Adrenal gland (tissue), 19 donors: ENCODE measurements at places on chromosomes 2 and 18. TPM values are rescaled to one million over a fixed set of nuclear protein-coding genes. Genes with fewer than 3 reads are reported as not detected.
A peak's percentile ranks its signal among the peaks of the same experiment; 100 is the strongest.

DNA sequence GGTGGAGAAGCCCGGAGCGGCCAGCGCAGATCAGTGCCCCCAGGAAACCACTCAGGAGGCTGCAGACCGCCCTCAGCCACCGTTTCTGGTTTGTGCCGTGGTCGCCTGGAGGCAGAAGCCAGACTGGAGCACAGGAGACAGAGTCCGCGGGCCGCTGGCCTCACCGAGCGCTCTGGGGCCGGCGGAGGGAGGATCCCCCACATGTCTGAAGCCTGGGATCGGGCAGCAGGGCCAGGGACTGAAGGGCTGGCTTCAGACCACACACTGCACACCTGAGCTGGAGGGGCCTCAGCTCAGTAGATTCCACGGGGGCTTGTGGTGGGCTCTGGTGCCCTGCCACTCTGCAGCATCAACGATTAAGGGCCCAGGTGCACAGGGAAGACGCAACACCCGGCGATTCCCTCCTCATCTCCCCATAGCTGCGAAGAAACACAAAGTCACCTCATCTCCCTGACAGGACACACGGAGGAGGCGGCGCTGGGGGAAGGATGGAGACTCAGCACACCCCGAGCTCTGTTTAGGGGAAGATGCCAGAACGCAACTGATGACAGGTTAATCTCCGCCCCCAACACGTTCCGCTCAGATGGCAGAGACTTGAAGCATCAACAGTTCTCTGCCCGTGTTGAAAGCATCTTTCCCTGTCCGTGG, 408.1 kb downstream of the GALR1 start:
- H3K36me3 ChIP-seq = no peaks in the 10 kb centered on the region
- H3K4me1 ChIP-seq = no peaks in the 10 kb centered on the region
- no peaks in the 10 kb centered on the region for H3K27me3 ChIP-seq
- no peak overlapping the region for H3K27ac ChIP-seq
- DNase-seq = no peak

DNA sequence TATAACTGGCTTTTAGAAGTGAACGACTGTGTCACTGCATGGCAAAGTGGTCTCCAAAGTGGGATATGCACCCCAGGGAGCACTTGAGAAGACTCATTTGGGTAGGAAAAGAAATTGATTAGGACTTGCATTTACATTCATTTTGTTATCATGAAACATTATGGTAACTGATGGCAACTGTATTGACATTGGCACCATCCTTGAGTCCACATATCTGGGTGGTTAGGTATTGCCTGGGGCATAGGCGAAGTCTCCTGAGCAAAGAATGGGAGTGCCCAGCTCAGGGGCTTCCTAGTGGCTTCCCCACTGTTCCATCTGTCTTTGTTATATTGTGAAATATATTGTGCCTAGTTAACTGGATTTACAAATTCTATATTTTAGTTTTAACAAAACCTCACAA, 29.2 kb downstream of the SPATS2L start:
- no peak overlapping the region for H3K4me3 ChIP-seq
- DNase-seq = no peak
- peaks cover 57% of the 10 kb centered on the region for H3K4me1 ChIP-seq

DNA sequence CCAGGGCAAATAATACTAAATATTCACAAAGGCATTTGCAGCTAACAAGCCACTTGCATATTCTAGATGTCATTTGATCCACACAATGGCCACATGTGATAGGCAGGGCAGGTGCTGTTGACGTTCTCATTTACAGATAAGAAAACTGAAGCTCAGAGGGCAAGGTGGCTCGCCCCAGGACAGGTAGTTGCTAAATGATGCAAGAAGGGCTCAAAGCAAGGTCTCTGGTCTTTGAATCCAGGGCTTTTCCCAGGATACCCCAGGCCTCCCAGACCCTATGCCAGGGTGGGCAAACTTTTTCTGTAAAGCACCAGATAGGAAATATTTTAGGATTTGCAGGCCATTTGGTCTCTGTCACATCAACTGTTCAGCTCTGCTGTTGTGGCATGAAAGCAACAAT, 35.1 kb downstream of the LOXHD1 start:
- DNase-seq = no peak
- no peaks in the 10 kb centered on the region for H3K36me3 ChIP-seq
- no peak overlapping the region for H3K27ac ChIP-seq
- H3K4me1 ChIP-seq = no peaks in the 10 kb centered on the region

GRCh38 chr2:168354499-168354898, 101.6 kb upstream of the CERS6 start:
- H3K27ac ChIP-seq = no peak overlapping the region
- H3K4me3 ChIP-seq = no peak overlapping the region
- no peaks in the 10 kb centered on the region for H3K36me3 ChIP-seq
- DNase-seq = no peak
- no peaks in the 10 kb centered on the region for H3K4me1 ChIP-seq

DNA sequence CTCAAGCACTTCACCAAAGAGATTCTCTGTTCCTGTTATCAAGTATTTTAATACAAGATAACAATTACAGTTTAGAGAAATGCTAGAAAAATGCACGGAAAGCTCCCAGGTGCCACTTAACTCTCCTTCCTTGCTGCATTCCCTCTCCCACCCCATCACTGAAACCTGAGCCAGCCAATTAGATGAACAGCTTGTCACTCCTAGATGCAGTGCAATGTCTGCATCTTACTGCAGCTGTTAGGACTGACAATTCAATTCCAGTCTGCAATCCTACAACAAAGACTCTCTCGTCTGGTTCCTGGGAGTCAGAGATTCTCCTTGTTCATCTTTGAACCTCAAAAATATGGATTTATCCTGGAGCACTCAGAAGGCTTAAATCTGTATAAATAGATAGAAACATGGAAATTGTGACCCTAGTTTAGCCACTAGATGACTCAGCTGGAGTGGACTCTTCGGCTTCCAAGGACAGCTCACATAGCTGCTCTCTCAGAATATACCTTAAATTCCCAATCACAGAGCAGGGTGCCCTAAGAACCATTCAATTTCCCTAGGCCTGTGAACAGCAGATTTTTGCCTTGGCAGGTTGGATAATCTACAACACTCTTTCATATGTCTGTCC, 311.1 kb downstream of the NRXN1 start:
- H3K27ac ChIP-seq = no peak overlapping the region
- no peak overlapping the region for H3K4me3 ChIP-seq
- no peaks in the 10 kb centered on the region for H3K4me1 ChIP-seq

DNA sequence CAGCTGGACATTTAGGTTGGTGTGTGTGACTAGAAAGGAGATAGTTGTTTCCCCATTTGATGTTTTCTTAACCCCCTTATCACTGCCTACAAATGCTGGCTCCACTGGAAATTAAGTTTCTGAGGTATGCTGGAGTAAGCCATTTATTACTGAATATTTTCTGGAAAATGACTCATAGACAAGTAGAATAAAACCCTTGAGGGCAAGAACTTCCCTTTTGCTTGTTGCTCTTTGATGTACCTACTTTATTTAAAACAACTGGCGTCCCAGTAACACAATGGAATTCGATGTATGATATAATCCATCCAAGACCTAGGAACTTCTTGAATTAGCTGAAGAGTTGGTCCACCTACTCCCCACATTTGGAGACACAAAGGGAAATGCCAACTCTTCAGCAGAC, 33.3 kb upstream of the SESTD1 start:
- H3K4me3 ChIP-seq = no peak overlapping the region
- no peaks in the 10 kb centered on the region for H3K4me1 ChIP-seq
- DNase-seq = no peak

GRCh38 chr2:102592601-102593000, 26.8 kb upstream of the SLC9A2 start:
- no peak overlapping the region for H3K27ac ChIP-seq
- H3K4me3 ChIP-seq = no peak overlapping the region
- peaks cover 4% of the 10 kb centered on the region for H3K27me3 ChIP-seq
- no peaks in the 10 kb centered on the region for H3K36me3 ChIP-seq

DNA sequence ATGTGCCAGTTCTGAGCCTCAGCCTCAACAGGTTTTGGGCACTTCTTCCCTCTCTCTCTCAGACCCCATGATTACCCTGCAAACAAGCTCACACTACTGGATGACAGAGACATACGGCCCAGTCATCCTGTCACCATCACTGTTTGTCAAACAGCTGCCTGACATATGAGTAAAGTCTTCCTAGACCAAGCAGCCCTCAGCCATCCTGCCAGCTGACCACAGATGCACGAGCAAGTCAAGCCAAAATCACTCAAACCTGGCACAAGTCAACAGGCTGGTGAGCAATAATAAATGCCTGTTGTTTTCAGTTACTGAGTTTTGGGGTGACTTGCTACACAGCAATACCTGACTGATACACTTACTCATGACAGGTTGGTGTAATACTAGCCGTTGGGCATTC, 75.5 kb upstream of the KLF7 start:
- H3K27me3 ChIP-seq = no peaks in the 10 kb centered on the region
- H3K27ac ChIP-seq = no peak overlapping the region
- H3K4me1 ChIP-seq = peaks cover 16% of the 10 kb centered on the region
- no peaks in the 10 kb centered on the region for H3K36me3 ChIP-seq

DNA sequence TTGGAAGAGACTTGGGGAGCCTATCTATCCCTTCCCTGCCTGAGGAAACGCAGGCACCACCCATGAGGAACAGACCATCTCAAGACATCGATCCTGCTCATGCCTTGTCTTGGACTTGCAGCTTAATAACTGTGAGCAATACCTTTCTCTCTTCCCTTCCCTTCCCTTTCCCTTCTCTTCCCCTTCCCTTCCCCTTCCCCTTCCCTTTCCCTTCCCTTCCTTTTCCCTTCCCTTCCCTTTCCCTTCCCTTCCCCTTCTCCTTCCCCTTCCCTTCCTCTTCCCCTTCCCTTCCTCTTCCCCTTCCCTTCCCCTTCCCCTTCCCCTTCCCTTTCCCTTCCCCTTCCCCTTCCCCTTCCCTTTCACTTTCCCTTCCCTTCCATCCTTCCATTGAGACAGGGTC, 650.7 kb upstream of the SOX11 start:
- H3K36me3 ChIP-seq = no peaks in the 10 kb centered on the region
- no peaks in the 10 kb centered on the region for H3K4me1 ChIP-seq
- H3K4me3 ChIP-seq = no peak overlapping the region
- no peak overlapping the region for H3K27ac ChIP-seq
- no peaks in the 10 kb centered on the region for H3K27me3 ChIP-seq
- no peak for DNase-seq

DNA sequence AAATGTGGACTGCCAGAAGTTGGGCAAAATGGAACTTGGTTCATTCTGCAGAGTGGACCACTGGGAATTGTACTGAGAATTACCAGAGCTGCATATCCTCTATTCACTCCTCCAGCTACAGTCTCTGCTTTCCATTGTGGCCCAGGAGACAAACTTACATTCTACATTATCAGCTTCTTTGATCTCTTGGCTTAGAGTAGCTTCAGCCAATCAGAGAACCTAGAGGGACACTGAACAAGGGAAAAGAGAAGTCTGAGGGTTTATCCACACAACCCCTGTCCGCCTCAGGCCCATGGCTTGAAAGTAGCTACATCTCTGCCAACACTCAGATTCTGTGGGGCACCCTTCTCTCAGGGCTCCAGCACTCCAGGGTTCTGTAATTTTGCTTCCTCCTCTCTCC, 251.1 kb downstream of the TRIB2 start:
- no peak overlapping the region for H3K27ac ChIP-seq
- H3K27me3 ChIP-seq = no peaks in the 10 kb centered on the region
- H3K36me3 ChIP-seq = no peaks in the 10 kb centered on the region
- H3K4me3 ChIP-seq = no peak overlapping the region
- H3K4me1 ChIP-seq = peaks cover 10% of the 10 kb centered on the region
- no peak for DNase-seq

- no peaks in the 10 kb centered on the region for H3K27me3 ChIP-seq
- H3K27ac ChIP-seq = no peak overlapping the region
- H3K4me1 ChIP-seq = no peaks in the 10 kb centered on the region
- DNase-seq = no peak
- H3K36me3 ChIP-seq = no peaks in the 10 kb centered on the region
Measured at GRCh38 chr2:224861266-224861665, 145.1 kb upstream of the CCDC195 start.

GRCh38 chr18:58321986-58322385, 278.0 kb downstream of the NEDD4L start:
- no peaks in the 10 kb centered on the region for H3K36me3 ChIP-seq
- H3K27me3 ChIP-seq = no peaks in the 10 kb centered on the region
- peak; percentile 88 for DNase-seq
- H3K4me1 ChIP-seq = peaks cover 6% of the 10 kb centered on the region
- no peak overlapping the region for H3K27ac ChIP-seq
- no peak overlapping the region for H3K4me3 ChIP-seq

GRCh38 chr2:234019896-234020295, 30.6 kb upstream of the SPP2 start:
- no peak overlapping the region for H3K27ac ChIP-seq
- no peaks in the 10 kb centered on the region for H3K4me1 ChIP-seq
- H3K27me3 ChIP-seq = peaks cover 13% of the 10 kb centered on the region
- H3K4me3 ChIP-seq = no peak overlapping the region

- H3K4me1 ChIP-seq = no peaks in the 10 kb centered on the region
- H3K36me3 ChIP-seq = no peaks in the 10 kb centered on the region
- no peak for DNase-seq
Measured at GRCh38 chr2:199814817-199815211, 36.2 kb downstream of the FTCDNL1 start.

GRCh38 chr2:119579424-119580295, 35.4 kb downstream of the CFAP221 start:
- no peaks in the 10 kb centered on the region for H3K27me3 ChIP-seq
- peak; percentile 35 for DNase-seq
- no peaks in the 10 kb centered on the region for H3K36me3 ChIP-seq
- H3K27ac ChIP-seq = no peak overlapping the region

DNA sequence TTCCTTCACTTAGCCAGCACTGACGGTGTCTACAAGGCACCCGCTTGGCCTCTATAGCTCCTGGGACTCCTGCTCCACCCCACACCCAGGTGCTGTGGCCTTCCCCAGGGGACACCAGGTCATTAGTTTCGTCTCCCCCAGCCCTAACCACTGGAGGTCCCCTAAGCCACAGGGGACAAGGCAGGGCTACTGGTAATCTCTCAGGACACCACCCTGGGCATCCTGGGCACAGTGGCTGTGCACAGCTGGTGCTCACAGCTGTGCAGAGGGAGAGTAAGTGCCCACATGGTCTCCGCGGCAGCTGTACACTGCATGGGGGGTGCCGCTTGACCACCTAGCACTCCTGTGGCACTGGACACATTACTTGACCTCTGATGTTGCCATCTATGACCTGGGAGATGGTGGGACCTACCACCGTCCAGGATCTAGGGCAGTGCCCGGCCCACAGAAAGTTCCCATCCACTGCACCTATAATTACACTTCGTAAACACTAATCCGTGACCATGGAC, 134.0 kb downstream of the HDAC4 start:
- no peaks in the 10 kb centered on the region for H3K36me3 ChIP-seq
- no peaks in the 10 kb centered on the region for H3K27me3 ChIP-seq
- peak overlapping the region; percentile 91 for H3K27ac ChIP-seq
- no peak overlapping the region for H3K4me3 ChIP-seq
- H3K4me1 ChIP-seq = peaks cover 40% of the 10 kb centered on the region

GRCh38 chr2:169107645-169108044, 38.3 kb downstream of the DHRS9 start:
- no peak overlapping the region for H3K27ac ChIP-seq
- no peak for DNase-seq
- no peaks in the 10 kb centered on the region for H3K4me1 ChIP-seq
- no peak overlapping the region for H3K4me3 ChIP-seq
- no peaks in the 10 kb centered on the region for H3K36me3 ChIP-seq
- peaks cover 6% of the 10 kb centered on the region for H3K27me3 ChIP-seq

Gene STK11IP
- total RNA-seq = 30.8 TPM

Gene COLEC12
- total RNA-seq = 7.6 TPM

Gene SERPINB10
- total RNA-seq = not detected

Gene CNTNAP5
- total RNA-seq = 0.11 TPM

Gene ALLC
- total RNA-seq = not detected

Gene ALKAL2
- total RNA-seq = 164 TPM

Gene FAM228A
- 0.49 TPM for total RNA-seq

Gene AMER3
- total RNA-seq = 0.41 TPM

Gene CRACDL
- 2.3 TPM for total RNA-seq
